ENCODE measurements at places on chromosomes 16 and 17.

DNA sequence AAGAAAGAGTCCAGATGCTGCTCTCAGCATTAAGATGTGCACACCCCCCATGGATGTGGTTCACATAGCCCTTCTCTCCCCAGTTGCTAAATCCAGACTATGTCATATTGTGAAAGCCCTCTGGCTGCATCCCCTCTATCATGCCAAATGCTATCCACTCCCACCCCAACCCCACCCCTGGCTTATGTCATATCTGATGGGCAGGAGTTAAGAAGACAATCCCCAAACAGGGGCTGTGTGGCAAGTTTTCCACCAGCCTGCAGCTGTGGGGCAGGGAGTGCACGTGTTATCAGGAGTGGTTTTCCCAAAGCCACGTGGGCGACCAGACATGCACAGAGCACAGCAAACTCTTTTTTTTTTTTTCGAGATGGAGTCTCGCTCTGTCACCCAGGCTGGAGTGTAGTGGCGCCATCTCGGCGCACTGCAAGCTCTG lies 10.0 kb downstream of the FAM117A start:
- no peak for DNase-seq

DNA sequence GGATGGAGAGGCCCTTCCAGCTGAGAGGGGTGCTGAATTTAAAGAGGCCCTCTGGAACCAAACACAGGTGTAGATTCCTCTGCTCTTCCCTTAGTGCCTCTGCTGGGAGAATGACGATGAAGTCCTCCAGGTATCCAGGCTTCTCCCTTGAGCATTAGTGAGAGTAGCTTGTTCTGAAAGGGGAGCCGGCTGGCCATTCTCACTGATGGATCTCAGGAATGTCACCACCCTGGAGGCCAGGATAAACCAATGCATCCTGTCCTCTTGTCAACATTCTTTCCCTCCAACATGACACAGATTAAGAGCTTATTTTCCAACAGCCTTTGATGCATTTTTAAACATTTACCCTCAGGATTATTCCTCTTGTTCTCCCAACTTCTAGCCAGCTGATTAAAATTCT lies 325.5 kb downstream of the CA10 start:
- DNase-seq, result no peak

- DNase-seq, result no peak
Observed at GRCh38 chr16:3514621-3515020, 13.8 kb downstream of the CLUAP1 start.

- no peak for DNase-seq
Observed at GRCh38 chr17:47877368-47878034, 18.5 kb upstream of the SP2 start.

- no peak for DNase-seq
Observed at GRCh38 chr16:53743149-53743566, 39.2 kb downstream of the FTO start.

- no peak for DNase-seq
Observed at GRCh38 chr17:61343576-61343975, 56.1 kb upstream of the TBX2 start.

DNA sequence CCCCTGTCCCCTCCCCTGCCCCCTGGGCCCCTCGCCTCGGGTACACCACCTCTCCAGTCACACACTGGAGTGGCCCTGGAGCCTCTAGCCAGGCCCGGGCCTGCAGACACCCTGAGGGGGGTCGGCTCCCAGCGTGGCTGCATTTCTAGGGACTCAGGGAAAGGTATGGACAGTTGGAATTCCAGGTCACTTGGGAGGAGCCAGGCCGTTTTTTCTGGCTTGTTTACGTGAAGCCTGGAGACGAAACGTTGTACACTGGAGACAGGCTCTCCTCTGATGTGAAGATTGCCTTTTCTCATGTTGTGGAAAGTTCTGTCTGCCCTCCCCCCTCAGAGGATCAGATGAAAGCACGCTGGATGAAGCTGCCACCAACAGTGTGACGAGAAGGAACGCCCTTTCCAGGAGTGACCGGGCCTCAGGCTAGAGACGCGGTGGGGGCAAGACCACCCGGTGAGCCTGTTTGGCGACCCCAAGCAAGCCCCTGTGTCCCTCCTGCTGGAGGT lies 4.0 kb upstream of the PPP1R27 start:
- no peak for DNase-seq

GRCh38 chr17:75590849-75591721 lies 3.5 kb downstream of the MYO15B start:
- no peak for DNase-seq

- DNase-seq, result no peak
Observed at GRCh38 chr17:43365356-43365755, 33.4 kb upstream of the ARL4D start.

DNA sequence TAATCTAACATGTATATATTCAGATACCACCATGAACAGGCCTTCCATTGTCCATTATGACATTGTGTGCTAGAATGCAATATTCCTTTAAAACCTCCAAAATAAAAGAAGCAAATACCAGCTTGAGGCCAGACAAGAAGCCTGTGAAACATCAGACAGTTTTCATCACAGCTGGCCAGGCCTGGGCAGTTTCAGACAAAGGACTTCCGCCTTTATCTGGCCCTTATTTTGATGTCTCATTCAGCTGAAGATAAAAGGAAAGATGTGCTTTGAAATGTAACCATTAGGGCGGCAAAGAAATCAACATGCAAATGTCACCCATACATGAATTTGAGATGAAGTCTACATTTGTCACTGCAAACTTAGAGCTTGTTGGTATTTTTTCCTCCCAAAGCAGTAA lies 737.5 kb downstream of the KCNJ2 start:
- DNase-seq, result no peak

DNA sequence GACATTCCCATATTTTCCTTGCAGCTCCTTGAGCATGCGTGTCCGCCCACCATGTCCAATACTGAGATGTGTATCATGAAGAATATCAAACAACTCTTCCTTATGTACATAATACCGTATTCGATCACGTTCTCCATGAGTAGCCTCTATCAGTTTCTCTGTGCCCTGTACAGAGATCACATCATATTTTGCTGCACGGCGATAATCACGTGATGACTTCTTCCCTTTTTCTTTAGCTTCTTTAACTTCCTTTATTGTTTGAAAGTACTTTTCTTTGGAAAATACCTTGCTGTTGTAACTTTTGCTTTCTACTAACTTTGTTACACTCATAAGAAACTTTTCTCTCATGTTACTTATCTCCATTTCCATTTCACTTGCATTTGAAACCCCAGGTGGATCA lies 6.6 kb downstream of the KRABD2 start:
- no peak for DNase-seq

GRCh38 chr17:50871898-50872297 lies 5.7 kb upstream of the TOB1 start:
- DNase-seq, result no peak

GRCh38 chr16:86251682-86252081 lies 258.6 kb upstream of the FOXF1 start:
- DNase-seq, result no peak

GRCh38 chr17:30236297-30236624 lies 764 bp upstream of the SLC6A4 start:
- DNase-seq, result no peak

DNA sequence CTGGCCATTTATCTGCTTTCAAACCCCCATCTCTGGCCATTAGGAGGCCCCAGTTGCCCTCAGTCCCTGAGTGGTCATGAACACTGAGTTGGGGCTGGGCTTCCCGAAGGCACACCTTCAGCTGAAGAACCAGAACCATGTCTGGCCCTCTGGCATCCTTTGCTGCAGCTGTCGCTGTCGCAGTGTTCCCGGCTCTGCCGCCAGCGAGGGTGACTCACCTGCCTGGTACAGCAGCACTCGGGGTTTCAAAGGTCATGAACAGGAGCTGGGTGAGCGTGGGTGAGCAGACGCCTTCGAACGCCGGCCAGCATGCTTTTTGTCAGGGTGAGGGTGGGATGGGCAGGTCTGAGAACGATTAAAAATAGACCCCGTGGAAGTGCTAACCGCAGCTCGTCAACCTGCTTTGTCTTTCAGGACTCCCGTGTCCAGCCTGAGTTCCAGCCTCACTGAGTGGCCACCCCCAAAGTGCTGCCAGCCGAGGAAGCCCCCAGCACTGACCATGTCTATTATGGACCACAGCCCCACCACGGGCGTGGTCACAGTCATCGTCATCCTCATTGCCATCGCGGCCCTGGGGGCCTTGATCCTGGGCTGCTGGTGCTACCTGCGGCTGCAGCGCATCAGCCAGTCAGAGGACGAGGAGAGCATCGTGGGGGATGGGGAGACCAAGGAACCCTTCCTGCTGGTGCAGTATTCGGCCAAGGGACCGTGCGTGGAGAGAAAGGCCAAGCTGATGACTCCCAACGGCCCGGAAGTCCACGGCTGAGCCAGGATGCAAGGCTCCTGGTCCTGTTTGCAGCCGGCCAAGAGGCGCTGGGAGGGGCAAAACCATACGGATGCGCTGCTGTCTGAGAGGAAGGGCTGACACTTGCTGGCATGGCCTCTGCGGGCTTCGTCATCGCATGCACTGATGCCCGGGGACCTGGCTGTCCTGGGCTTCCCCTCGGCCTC lies 7.6 kb downstream of the SNN start:
- peak; percentile 31 for DNase-seq

- no peak for DNase-seq
Observed at GRCh38 chr17:5047446-5047845, 12.2 kb upstream of the SLC52A1 start.

GRCh38 chr17:50681263-50682200 lies 26.2 kb downstream of the ANKRD40 start:
- no peak for DNase-seq

GRCh38 chr17:38918916-38919315 lies 6.5 kb upstream of the LASP1NB start:
- DNase-seq, result no peak
